HCT116 (cell line): ENCODE measurements at places on chromosomes 4 and X. TPM values are rescaled to one million over a fixed set of nuclear protein-coding genes. Genes with fewer than 3 reads are reported as not detected.

Gene UXT
- total RNA-seq = 106 TPM

Gene EDA2R
- not detected for total RNA-seq

Gene HERC5
- total RNA-seq = 7.2 TPM

Gene H2BW2
- not detected for total RNA-seq

Gene HTT-AS
- total RNA-seq = not detected

Gene PPEF2
- not detected for total RNA-seq

Gene RAB41
- not detected for total RNA-seq

Gene ITGB1BP2
- 3.5 TPM for total RNA-seq

DNA sequence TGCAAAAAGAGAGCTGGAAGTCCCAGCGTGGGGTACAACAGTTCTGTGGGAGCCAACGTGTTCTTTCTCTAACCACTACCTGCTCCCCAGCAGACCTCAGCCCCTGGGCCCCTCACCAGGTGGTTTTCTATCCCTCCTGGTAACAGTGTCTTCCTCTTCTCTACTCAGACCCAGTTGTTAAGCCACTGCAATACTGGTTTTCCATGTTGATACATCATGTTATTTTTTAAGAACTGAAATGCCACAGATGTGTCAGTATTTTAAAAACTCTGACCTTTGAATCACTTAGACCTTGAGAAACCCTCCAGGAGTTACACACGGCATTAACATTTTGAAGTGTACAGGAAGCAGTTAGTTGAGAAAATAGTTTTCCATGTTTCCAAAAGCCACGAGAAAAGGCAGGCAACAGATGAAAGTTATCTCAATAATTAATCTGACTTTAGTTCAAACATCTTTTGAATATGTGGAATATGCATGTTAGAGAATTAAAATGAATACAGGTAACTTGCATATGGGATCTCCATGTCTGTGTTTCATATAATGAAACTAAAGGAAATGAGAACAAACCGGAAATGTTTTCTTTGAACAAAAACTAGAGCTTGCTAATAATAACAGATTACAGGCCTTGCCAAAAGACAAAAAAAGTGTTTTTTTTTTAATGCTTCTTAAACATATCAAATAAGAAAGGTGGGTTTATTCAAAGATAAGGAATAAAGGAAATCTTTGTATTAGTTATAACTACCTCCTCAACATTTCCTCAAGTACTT, 108.8 kb downstream of the ZNF827 start:
- no peak overlapping the region for H3K4me3 ChIP-seq
- DNase-seq = no peak
- H3K27ac ChIP-seq = no peak overlapping the region
- H3K27me3 ChIP-seq = no peaks in the 10 kb centered on the region

GRCh38 chr4:186781032-186781917, 57.6 kb upstream of the FAT1 start:
- H3K36me3 ChIP-seq = no peaks in the 10 kb centered on the region
- H3K27me3 ChIP-seq = no peaks in the 10 kb centered on the region
- no peak overlapping the region for H3K4me3 ChIP-seq
- H3K27ac ChIP-seq = no peak overlapping the region
- H3K4me1 ChIP-seq = peaks cover 3% of the 10 kb centered on the region; the same call in 1 of the 2 replicates

GRCh38 chr4:4269331-4269731, 20.6 kb downstream of the LYAR start:
- no peaks in the 10 kb centered on the region for H3K27me3 ChIP-seq
- no peaks in the 10 kb centered on the region for H3K4me1 ChIP-seq
- H3K4me3 ChIP-seq = no peak overlapping the region

DNA sequence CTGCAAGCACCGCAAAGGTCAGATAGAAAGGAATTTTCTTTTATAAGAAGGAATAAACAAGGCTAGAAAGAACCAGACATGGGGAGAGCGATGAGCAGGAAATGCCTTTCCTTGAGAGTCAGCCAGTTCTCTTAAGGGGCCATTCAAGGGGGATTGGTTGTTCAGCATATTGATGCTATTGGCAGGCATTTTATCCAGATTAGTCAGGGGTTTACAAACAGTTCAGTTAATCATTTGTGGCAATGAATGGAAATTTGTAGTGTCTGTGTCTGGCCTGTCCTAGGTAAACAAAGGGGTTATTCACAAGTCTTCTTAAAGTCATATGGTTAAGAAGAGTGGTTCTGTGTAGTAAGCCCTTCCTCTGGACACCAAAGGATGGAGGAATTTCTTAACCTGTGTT, 184.7 kb upstream of the FRMPD4 start:
- no peaks in the 10 kb centered on the region for H3K27me3 ChIP-seq
- H3K27ac ChIP-seq = no peak overlapping the region
- DNase-seq = no peak
- H3K4me3 ChIP-seq = no peak overlapping the region
- no peaks in the 10 kb centered on the region for H3K36me3 ChIP-seq
- H3K4me1 ChIP-seq = no peaks in the 10 kb centered on the region

- peaks cover 10% of the 10 kb centered on the region; the same call in 1 of the 2 replicates for H3K27me3 ChIP-seq
- H3K4me3 ChIP-seq = no peak overlapping the region
- no peaks in the 10 kb centered on the region for H3K36me3 ChIP-seq
- no peak overlapping the region for H3K27ac ChIP-seq
- peak; percentile 54 for DNase-seq
- peaks cover 9% of the 10 kb centered on the region; the same call in 1 of the 2 replicates for H3K4me1 ChIP-seq
These were observed 24.0 kb downstream of the CYTL1 start for GRCh38 chr4:4995103-4995907.

- no peak overlapping the region for H3K4me3 ChIP-seq
- no peaks in the 10 kb centered on the region for H3K36me3 ChIP-seq
- DNase-seq = no peak
- H3K27ac ChIP-seq = no peak overlapping the region
- no peaks in the 10 kb centered on the region for H3K4me1 ChIP-seq
- no peaks in the 10 kb centered on the region for H3K27me3 ChIP-seq
These were observed 407.3 kb upstream of the SLIT2 start for GRCh38 chr4:19844446-19844845.

- no peak overlapping the region for H3K27ac ChIP-seq
- H3K27me3 ChIP-seq = no peaks in the 10 kb centered on the region
- no peak overlapping the region for H3K4me3 ChIP-seq
- H3K4me1 ChIP-seq = peaks cover 5% of the 10 kb centered on the region; the same call in 1 of the 2 replicates
- no peak for DNase-seq
These were observed 635.6 kb downstream of the STPG2 start for GRCh38 chr4:97507587-97508245.

DNA sequence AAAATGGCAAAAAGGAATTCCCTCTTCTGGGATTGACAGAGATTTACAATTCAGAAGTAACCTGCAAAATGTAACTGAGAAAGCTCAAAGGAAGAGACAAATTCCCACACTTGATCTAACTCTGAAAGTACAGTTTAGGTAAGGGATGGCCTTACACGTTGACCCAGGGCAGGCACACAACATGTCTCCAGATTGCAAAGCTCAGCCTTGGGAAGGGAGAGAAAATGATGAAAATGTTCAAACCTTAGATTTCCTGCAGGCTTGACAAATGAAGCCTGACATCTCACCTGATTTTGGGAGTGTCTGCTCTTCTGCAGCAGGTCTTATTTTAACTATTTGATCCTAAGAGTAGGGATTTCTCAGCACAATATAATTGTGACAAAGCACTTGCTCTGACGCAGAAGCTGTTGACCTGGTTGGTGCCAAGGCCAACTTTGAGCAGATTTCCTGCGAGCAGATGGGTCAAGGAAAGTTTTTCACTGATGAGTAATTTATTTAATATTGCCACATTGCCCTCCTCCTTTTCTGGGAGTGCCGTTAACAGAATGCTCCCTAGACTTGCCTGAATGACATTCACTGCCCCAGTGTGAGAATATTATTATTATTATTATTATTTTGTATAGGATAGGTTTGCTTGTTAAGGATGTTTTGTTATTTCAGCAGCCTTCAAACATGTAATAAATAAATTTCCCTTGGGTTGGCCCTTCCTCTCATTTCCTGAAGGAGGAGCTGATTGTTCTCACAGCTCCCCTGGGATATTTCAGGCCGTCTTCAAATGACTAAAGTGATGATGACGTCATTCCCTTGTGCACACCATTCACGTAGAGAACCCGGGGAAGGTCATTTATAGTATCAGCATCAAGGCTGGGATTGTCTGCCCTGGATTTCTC, 157.1 kb downstream of the VEGFC start:
- no peaks in the 10 kb centered on the region for H3K36me3 ChIP-seq
- no peaks in the 10 kb centered on the region for H3K27me3 ChIP-seq
- DNase-seq = no peak

DNA sequence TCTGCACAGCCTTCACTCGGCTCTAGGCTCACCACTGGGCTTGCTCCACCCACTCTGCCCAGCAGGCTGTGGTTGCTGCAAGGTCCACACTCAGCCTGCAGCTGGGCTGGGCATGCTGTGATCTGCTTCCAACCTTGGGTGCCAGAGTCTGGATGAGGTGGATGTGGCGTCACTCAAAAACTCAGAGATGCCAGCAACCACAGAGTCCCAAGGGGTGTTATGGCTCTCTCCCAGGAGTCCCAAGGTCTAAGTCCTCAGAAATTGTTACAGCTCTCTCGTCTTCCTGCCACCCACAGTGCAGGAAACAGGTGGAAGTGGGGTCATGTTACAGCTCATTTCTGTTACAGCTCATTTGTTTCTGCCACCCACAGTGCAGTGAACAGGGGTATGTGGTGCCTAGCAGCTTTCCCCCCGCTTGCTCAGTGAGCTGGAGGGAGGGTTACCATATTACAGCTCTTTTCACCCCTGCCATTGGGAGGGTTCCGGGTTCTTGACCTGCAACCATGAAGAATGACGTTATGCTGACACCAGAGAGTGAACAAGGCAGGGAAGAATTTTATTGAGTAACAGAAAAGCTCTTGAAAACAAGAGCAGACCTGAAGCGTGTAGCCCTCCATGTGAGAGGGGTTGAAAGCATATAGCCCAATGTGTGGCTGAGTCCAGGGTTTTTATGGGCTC, 893.9 kb downstream of the PCDH7 start:
- DNase-seq = no peak
- no peaks in the 10 kb centered on the region for H3K27me3 ChIP-seq
- peak overlapping the region; percentile 24; the same call in 1 of the 2 replicates for H3K27ac ChIP-seq
- H3K4me3 ChIP-seq = no peak overlapping the region
- H3K4me1 ChIP-seq = peaks cover 9% of the 10 kb centered on the region; the same call in 1 of the 2 replicates

DNA sequence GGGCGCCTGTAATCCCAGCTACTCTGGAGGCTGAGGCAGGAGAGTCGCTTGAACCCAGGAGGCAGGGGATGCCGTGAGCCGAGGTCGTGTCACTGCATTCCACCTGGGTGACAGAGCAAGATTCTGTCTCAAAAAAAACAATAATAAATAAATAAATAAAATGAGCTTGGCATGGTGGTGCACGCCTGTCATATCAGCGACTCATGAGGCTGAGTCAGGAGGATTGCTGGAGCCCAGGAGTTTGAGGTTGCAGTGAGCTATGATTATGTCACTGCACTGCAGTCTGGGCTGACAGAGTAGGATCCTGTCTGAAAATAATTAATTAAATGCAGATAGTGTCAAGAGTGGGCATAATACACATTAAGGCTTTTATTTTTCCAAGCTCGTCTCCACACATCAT, 77.5 kb downstream of the DHRSX start:
- H3K27ac ChIP-seq = no peak overlapping the region
- H3K4me3 ChIP-seq = no peak overlapping the region
- peaks cover 9% of the 10 kb centered on the region for H3K4me1 ChIP-seq
- no peak for DNase-seq
- H3K36me3 ChIP-seq = no peaks in the 10 kb centered on the region

DNA sequence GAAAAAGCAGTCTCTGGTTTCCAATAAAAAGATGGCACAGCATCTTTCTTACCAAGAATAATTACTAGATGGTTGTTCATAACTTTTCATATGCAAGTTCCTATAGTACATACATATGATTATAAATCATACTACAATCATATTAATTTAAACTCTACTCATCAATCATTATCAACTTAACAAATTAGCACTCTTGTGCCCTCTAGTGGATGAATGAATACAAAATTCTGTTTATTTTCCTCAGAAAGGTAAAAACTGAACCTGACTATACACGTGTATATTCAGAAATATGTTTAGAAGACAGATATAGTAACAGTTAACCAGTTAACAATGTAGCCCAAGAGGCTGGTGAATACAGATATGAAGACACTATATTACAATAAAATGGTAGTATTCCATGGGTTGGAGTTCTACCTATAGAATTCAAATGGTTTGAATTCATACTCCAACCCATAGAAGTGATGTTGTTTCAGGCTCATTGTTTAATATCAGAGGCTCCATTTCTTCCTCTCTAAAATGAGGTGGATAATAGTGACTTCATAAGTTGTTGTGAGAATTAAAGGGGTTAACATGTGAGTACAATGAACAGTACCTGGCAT, 100.0 kb downstream of the ADAMTS3 start:
- DNase-seq = peak; percentile 4
- no peak overlapping the region for H3K4me3 ChIP-seq
- no peaks in the 10 kb centered on the region for H3K27me3 ChIP-seq
- H3K27ac ChIP-seq = no peak overlapping the region

DNA sequence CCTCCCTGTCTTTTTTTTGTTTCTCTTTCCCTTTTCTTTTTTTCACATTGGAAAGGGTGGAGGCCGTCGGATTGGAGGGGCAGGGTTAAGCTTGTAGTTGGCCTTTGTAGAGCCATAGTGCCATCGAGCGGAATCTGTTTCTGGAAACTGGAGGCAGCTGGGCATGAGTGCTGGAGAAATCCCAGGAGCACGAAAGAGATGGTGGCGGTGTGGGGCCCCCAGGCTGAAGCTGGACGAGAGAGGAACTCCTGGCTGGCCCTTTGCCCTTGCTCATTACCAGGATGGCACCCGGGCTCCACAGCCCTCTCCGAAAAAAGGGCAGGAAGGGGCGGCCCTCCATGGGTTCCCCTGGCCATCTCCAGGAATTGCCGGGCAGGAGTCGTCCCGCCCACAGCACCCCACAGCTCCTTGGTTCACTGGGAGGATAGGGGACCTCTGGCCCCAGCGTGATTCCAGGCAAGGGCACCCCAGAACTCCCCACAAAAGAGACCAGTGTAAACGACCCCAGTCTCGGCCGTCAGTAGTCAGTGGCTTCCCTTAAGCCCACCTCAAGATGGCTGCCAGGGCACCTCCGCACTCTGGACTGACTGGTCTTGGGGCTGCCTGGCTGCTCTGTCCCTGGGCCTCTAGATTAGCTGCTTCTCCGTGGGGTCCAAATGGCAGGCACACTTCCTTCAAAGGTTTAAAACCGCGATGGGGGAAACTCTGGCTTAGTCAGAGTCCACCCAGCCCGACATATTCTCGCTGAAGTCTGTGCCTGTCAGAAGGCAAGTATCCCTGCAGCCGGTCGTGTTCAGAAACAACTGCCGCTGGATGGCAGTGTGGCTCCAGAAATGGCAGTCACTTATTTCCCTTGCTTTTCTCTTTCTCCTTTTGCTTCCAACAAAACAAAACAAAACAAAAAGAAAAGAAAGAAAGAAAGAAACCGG, 74.1 kb downstream of the NBDY start:
- DNase-seq = no peak
- H3K4me3 ChIP-seq = no peak overlapping the region
- H3K27ac ChIP-seq = no peak overlapping the region
- H3K27me3 ChIP-seq = no peaks in the 10 kb centered on the region
- H3K4me1 ChIP-seq = no peaks in the 10 kb centered on the region
- no peaks in the 10 kb centered on the region for H3K36me3 ChIP-seq

- H3K27ac ChIP-seq = no peak overlapping the region
- H3K4me3 ChIP-seq = no peak overlapping the region
- no peaks in the 10 kb centered on the region for H3K27me3 ChIP-seq
- H3K36me3 ChIP-seq = no peaks in the 10 kb centered on the region
- no peak for DNase-seq
These were observed 1937.8 kb downstream of the PCDH7 start for GRCh38 chr4:32658019-32658418.
